ENCODE measurements at places on chromosomes 11 and 22.

- no peak for DNase-seq
Measured at GRCh38 chr11:120867988-120868387, 155.9 kb upstream of the TBCEL start.

GRCh38 chr11:69640260-69640994 is 529 bp upstream of the CCND1 start:
- DNase-seq, result no peak

DNA sequence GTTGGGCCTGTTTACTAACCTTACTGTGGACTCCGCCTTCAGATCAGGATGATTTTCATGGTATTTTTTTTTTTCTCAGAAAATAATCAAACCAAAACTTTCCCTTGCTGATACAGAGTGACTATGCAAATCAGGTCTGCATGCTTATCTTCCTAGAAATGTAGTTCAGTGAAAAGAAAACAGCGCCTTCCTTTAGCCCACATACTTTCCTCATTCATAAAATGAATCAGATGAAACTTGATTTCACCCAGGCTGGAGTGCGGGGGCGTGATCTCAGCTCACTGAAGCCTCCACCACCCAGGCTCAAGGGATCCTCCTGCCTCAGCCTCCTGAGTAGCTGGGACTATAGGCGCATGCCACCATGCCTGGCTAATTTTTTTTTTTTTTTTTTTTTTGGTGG is 26.0 kb downstream of the ZNRF3 start:
- no peak for DNase-seq

DNA sequence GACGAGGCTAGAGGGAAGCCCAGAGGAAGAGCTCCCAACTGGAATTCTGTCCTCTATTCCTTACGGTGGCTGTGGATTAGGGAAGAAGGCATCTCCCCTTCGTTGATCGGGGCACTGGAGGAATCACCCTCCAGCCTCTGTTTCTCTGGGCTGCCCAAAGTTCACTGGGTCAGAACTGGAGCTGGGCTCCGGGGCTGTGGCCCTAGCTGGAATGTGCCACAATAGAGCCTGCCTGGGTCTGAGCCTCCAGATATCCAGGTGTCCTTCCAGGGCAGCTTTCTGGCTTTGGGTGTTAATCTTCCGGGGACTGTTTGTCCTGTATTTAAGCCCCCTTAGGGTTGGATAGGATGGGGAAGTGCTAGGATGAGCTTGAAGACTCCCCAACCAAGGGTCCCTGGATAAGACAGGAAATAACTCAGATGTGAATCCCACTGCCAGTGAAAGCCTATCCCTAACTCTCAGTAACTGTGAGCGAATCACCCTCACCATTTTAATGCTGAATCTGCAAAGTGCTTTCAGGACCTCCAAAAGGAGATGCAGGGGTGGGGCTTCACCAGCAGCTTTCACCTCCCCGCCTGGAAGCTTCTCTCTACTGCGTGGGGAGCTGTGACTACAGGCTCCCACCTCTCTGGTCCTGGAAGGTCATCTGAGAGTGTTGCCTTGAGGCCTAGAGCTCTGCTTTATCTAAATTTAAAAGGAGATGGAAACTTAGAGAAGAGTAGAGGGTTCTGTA is 9.5 kb downstream of the YPEL4 start:
- no peak for DNase-seq

- DNase-seq, result no peak
Measured at GRCh38 chr11:82981852-82982251, 80.3 kb downstream of the DDIAS start.

GRCh38 chr11:87265979-87266378 is 228.2 kb downstream of the TMEM135 start:
- no peak for DNase-seq

DNA sequence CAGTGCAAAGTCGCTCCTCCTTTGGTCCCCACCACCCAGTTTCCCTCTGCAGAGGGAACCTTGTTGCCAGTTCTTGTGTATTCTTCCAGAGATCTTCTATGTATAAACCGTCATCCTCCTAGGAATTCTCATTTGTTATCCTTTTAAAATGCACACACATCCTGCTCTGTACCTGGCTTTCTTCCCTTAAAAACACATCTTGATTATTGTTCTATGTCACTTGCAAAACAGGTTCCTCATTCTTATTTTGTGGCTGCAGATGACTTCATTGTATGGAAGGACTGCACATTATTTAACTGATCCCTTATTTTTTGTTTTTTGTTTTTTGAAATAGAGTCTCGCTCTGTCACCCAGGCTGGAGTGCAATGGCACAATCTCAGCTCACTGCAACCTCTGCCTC is 26.6 kb upstream of the SYT7 start:
- no peak for DNase-seq

- no peak for DNase-seq
Measured at GRCh38 chr11:44305470-44306051, 4.4 kb downstream of the ALX4 start.

- no peak for DNase-seq
Measured at GRCh38 chr11:60899046-60899936, 7.1 kb downstream of the PRPF19 start.

Measured in H54 (cell line).